ENCODE measurements at places on chromosomes 7 and 10. TPM values are rescaled to one million over a fixed set of nuclear protein-coding genes. Genes with fewer than 3 reads are reported as not detected.

Gene NUTM2E
- total RNA-seq, result 0.09 TPM

GRCh38 chr10:30389543-30389942 lies 40.5 kb upstream of the MTPAP start:
- ATAC-seq, result no peak

GRCh38 chr7:9201928-9202327 lies 768.5 kb downstream of the NXPH1 start:
- no peak for ATAC-seq

DNA sequence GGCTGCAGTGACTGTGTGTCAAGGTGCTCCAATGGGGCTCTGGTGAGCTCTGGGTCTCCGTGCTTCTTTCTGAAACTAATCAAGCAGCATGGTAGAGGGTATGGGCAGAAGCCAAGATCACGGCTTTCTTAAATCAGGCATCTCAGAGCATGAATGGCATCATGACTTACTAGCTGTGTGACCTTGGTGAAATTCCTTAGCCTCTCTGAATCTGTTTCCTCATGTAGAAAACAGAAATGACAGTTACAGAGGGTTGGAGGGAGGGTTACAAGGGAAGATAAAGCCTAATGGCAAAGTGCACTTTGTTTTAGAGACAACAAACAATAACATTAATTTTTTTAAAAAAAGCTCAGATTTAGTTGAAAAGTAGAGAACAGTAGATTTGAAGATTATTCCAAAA lies 34.9 kb downstream of the FRMPD2 start:
- ATAC-seq, result no peak

Data from motor neuron (in vitro differentiated cells).